ENCODE measurements at places on chromosomes 7 and 10.

DNA sequence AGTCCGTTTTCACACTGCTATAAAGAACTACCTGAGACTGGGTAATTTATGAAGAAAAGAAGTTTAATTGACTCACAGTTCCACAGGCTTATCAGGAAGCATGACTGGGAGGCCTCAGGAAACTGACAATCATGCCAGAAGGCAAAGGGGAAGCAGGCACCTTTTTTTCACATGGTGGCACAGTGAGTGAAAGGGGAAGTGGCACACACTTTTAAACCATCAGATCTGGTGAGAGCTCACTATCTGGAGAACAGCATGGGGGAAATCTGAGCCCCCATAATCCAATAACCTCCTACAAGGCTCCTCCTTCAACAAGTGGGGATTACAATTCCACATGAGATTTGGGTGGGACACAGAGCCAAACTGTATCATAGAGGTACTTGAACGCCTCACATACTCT, 30.0 kb downstream of the AGR3 start:
- DNase-seq = no peak

- DNase-seq = no peak
These were observed 8.0 kb downstream of the LRRN3 start for GRCh38 chr7:111098926-111099250.

- no peak for DNase-seq
These were observed 24.2 kb downstream of the MICALL2 start for GRCh38 chr7:1434891-1435670.

GRCh38 chr7:126809188-126809587, 443.6 kb downstream of the GRM8 start:
- no peak for DNase-seq

DNA sequence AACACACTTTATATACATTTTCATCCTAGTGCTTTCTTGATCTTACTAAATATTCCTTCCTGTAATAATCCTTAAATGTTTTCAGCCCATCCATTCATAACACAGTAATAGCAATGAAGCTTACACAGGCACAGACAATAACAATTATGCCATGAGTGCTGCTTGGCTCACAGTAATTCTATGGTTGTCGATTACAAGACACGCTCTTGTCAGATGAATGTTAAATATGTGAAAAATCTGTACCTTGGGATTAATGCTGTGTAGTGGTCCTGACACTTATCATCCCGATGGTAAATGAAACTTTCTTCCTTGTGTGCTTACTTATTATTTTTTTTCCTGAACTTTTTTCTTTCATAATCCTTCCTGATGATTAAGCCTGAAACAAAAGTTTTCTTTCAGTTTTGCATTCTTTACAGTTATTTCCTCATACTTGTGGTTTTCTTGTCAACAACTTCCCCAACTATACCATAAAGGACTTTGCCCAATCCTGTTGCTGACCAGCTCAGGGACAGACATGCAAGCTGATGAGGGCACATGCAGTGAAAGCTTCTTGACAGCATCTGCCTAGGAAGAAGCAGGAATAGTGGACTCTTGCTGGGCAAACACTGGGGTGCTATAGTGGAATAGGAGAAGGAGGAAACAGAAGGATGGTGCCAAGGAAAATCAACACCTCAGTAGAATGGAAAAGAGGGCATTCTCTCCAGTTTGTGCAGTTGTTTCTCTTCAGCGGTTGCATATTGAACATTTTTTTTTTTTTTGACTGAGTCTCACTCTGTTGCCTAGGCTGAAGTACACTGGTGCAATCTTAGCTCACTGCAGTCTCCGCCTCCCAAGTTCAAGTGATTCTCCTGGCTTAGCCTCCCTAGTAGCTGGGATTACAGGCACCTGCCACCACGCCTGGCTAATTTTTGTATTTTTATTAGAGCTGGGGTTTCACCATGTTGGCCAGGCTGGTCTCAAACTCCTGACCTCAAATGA, 6.7 kb upstream of the MGAM2 start:
- no peak for DNase-seq

- no peak for DNase-seq
These were observed 67.0 kb downstream of the MDFIC start for GRCh38 chr7:114988755-114989375.

DNA sequence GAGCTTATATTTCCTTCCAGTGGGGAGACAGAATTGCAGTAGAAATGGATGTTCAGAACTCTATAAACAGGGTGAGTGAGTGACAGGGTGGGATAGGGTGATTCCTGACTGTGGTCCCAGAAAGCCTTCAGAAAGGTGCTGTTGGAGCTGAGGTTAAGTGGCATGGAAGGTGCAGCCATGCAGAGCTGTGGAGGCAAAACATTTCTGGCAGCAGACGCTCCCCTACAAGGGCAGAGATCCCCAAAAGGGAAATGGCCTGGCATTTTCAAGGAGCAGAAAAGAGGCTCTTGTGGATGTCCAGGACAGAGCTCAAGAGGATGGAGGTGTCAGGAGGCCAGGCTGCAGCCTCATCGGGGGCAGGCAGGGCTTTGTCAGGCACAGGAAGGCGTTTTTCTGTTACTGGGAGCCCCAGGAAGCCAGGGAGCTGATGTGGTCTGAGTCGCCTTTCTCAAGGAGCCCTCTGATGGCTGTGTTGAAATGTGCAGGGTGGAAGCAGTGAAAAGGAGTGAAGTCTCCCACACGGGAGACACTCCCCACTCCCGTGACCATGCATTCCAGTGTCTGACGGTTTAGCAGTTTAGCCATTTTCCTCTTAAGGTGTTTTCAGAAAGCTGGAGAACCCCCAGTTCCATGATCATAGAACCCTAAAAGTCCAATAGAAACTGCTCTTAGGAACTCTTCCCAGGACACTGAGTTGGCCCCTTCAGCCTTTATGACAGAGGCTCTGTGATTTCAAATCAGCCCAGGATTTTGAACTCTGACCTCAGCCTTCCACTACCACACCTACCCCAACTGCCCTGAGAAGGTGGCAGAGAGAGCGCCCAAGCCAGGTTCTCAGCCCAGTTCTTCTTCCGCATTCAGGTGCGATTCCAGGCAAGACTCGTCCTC, 96.2 kb downstream of the C10orf105 start:
- DNase-seq = no peak

- no peak for DNase-seq
These were observed 13.3 kb downstream of the BEND7 start for GRCh38 chr10:13515467-13515866.
